ENCODE measurements at places on chromosomes 3 and 15. TPM values are rescaled to one million over a fixed set of nuclear protein-coding genes. Genes with fewer than 3 reads are reported as not detected.

DNA sequence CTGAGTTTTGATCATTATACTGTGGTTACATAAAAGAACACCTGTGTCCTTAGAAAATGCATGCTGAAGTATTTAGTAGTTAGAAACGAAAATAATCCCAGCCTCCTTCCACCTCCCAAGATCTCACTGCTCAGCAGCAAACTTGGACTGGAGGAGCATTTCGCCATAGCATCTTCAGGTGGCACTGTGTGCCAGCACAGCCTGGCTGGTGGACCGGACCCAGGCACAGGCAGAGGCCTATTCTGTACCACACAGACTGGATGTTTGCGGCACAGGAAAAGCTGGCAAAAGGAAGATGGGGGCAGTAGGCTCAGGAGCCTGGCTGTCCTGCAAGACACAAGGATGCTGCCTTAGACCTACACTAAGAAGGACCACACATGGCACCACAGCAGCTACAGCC, 10.2 kb downstream of the STIMATE start:
- no peak for DNase-seq

- DNase-seq: no peak
Measured at GRCh38 chr3:29263476-29263875, 17.4 kb upstream of the RBMS3 start.

DNA sequence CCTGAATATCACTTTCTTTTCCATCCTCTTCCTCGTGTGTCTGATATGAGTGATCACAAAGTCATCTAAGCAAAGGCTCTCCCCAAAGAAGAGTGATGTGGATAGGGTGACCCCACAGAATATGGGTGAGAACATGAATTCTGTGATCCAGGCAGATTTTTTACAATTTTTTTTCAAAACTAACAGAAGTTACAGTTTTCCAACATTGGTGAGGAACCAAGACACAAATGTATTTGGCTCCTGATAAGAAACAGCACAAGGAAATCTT, 27.0 kb downstream of the ANXA2 start:
- no peak for DNase-seq

GRCh38 chr3:149783576-149783975, 8.8 kb downstream of the ANKUB1 start:
- no peak for DNase-seq

The KNG1 gene
- not detected for polyA plus RNA-seq

The PPP1R14D gene
- polyA plus RNA-seq: not detected

The SEMA3G gene
- polyA plus RNA-seq: 0.95 TPM

Data from H1 (cell line).